Aorta (tissue), 5 donors: ENCODE measurements at places on chromosomes 3 and 15. TPM values are rescaled to one million over a fixed set of nuclear protein-coding genes. Genes with fewer than 3 reads are reported as not detected.

- DNase-seq, result no peak
Observed at GRCh38 chr3:116423945-116424344, 21.3 kb downstream of the LSAMP start.

DNA sequence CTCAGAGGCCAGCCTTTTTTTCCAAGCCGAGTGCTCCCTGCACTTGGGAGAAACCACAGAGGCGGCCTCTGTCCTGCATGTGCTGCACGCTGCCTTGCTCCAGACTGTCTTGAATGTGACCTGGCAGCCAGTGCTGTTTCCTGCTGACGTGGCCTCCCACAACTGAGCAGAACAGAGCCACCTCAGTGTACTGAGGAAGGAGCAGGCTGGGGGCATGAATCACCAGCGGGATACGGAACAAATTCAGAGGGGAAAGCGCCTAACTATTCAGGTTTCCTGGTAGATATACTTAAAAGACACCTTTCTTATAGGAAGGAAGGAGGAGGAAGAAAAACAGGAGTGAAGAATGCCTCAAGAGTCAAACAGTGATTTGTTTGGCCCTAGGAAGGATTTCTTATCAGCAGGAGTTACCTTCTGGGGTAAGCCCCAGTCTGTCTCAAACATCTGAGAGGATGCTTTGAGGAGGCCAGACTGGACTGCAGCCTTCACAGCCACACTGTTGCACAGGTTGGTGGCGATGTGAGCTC lies 114.0 kb downstream of the FNDC3B start:
- peak; percentile 95 for DNase-seq

GRCh38 chr3:31960793-31961431 lies 20.1 kb downstream of the OSBPL10 start:
- no peak for DNase-seq

- no peak for DNase-seq
Observed at GRCh38 chr3:160006282-160007163, 17.9 kb downstream of the IL12A start.

- DNase-seq, result no peak
Observed at GRCh38 chr15:94061041-94061440, 170.3 kb upstream of the MCTP2 start.

DNA sequence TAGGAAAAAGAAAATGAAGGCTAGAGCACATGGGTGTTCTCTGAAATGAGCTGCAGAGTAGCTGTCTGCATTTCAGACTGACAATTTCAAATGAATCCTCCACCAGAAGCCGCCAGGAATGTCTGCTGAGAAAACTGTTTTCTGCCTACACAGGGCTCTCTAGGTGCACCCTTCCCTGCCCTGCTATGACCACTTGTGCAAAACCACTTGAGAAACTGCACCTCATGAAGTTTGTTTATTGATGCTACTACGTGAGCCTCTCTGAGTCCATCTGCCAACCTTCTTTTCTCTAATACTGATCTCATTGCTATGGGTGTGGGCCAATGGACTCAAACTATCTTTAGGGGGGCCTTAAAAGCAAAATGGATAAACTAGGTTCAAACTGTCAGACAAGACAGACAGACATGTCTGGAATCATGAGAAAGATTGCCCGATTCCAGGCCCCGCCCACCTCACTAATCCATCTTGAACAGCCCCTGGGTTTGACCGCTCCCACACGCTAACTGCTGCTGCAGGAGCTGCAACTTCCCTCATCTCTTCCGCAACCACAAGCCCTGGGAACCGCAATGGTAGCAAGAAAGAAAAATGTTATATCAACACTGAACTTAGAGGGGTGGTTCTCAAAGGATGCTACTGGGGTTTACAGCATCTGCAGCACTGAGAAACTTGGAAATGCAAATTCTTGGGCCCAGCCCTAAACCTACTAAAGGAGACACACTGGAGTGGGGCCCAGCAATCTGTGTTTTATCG lies 9.0 kb upstream of the CD47 start:
- DNase-seq, result peak; percentile 55

DNA sequence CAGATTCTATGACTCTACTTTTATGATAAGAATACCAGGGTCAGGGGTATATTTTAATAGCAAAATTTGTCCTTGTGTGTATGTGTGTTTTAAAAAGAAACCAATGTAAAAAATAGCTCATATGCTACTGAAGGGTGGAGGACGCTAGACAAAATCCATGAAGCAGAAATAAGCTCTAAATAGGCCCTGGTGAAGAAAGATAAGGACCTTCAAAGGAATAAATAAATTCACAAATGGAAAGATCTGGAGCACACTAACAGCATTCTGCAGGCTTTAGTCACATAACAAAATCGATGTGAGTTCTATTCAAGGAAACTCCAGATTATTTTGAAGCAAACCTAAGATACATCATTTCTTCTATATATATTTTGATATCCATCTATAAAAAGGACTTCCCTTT lies 27.2 kb upstream of the ATP11B start:
- DNase-seq, result no peak

DNA sequence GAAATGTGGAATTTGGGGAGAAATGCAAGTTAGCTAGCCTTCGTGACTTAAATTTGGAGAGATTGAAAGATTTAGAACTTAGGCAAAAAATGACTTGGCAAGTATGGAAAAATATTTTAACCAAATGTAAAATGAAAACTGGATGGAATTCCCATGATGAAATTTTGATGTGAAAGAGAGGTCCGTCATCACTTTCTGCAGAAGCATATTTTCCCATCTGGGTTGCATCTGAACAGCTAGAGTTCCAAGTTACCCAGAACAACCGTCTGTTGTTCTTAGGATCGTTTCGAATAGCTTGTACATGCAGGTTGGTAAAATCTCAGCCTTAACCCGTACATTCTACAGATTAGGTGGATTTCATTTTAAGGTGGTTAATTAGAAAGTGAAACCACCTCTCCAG lies 136.3 kb downstream of the GHSR start:
- no peak for DNase-seq

DNA sequence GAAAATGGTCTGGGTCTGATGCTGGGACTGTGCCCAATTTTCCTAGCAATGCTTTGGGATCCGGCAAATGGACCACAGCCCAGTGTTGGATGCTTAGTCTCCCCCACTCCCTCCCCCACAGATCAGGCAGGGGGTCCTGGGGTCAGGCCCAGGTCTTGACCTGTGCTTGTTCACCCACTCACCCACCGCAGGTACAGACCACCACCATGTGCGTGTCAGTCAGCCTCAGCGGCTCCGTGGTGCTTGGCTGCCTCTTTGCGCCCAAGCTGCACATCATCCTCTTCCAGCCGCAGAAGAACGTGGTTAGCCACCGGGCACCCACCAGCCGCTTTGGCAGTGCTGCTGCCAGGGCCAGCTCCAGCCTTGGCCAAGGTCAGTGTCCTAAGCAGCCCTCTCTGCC lies 10.6 kb downstream of the GRM2 start:
- no peak for DNase-seq

The CX3CR1 gene
- 0.94 TPM for total RNA-seq

The MAGI1 gene
- 46.1 TPM for total RNA-seq

The CASR gene
- total RNA-seq, result not detected

The OR5K2 gene
- total RNA-seq, result not detected

The NOX5 gene
- 0.18 TPM for total RNA-seq

The IL12A gene
- not detected for total RNA-seq

The TTLL13 gene
- total RNA-seq, result not detected

The ADAMTSL3 gene
- 54.8 TPM for total RNA-seq

The TF gene
- 1.1 TPM for total RNA-seq
